ENCODE measurements at places on chromosomes 4 and X.

DNA sequence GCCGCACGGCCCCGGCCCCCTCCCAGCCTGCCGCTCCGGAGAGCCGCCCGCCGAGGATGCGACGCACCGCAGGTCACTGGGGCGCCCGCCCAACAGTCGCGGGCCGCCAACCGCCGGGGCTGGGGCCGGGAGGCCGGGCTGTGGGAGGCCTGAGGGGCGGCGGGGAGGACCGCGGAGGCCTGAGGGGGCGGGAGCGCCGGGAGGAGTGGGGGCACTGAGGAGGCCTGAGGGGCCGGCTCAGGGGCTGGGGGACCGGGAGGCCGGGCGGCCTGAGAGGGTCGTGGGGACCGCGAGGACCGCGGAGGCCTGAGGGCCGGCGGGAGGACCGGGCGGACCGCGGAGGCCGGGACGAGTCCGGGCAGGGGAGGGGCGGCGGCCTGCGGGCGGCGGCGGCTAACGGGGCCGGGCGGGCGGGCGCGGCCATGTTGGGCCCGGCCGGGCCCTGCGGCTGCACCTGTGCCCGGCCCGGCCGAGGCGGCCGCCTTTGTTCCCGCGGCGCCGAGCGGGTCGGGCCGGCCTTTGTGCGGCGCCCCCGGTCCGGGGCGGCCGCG lies 353 bp downstream of the NSD2 start:
- no peak for DNase-seq

DNA sequence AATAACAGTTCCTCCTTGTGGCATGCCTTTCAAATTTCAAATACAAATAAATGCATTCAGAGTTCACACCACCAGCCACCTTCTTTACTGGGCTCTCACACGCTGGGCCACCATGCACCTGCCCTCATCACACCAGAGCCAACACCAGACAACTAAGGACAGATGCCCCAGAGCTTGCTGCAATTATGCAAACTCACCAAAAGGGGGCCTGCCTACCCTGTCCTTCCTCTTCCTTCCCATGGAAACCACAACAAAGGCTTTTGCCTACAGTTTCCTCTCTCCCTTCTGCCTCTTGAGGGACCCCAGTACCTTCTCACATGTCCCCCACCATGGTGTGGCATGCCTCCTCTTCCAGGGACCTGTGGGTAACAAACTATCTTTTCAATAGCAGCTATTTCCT lies 1333.9 kb upstream of the TENM3 start:
- no peak for DNase-seq

- DNase-seq = no peak
These were observed 24.6 kb downstream of the BEX3 start for GRCh38 chrX:103400931-103401330.

DNA sequence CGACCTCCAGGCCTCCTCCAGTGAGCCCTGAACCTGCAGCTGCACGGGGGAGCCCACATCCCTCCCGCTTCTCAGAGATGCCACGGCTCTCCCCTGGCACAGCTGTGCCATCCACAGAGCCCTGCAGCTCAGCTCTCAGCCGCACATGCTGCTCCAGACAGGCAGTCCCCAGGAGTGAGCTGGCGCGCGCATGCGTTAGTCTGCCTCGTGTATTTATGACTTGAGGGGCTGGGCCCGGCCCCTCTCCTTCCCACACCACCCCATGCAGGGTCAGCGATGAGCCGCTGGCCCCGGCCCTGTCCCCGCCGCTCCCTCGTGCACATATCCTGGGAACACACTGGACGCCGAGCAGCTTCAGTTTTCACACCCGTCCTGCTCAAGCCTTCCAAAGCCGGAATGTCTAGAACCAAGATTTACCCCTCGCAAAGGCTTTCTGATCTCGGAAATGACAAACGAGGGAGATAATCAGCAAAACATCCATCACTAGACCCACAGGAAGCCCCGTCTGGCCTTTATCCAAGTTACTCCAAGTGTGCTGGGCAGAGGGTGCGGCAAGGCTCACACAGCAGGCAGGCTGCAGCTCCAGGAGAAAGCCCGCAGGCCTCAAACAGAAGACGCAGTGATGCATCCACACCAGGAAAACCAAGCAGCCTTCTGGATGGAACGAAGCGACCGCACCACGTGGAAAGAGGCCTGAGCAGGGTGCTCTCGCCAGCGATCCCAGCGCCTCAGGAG lies 24.3 kb downstream of the GAK start:
- DNase-seq = no peak
